ENCODE measurements at places on chromosomes 3 and 15.

DNA sequence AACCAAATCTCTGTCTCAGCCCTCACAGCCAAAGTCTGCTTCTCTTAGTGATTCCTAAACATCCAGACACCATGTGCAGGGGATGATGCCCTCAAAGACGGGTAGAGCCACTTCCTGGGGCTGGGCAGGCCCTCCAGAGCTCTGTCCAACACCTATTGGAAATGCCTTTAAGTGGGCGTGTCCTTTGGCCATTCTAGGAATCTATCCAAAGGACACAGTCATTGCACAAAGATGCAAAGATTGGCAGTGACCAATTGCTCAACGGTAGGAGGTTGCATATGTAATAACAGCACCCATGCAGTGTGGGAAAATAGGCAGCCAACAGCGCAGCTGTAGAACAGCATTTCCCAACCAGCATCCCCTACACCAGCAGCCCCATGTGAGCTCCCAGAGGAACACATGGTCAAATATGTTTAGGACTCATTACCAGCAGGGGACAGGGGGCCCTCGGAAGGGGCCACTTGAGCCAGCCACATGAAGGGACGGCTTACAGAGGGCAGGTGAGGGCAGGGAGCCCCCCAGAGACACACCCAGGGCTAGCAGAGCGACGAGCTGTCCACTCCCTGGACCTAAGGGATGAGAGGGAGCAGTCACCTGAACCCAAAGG, 142.8 kb upstream of the IQSEC1 start:
- DNase-seq, result peak; percentile 38

- no peak for DNase-seq
Measured at GRCh38 chr3:59380146-59380545, 330.3 kb upstream of the CFAP20DC start.

DNA sequence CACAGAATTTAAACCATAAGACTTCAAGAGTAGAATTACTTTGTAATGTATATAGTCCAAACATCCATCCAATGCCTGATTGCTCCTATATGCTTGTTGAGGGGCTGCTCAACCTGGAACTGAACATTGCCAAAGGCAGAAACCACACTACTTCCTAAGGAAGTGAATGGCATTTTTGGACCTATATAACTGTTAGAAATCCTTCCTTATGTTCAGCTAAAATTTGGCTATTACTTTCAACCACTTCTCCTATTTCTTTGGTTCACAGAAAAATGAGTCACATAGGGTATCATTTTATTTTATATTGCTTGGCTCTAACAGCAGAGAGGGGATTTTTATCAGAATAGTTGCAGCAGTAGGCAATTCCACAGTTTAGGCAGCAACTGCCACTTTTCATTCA, 342.1 kb downstream of the SLC9A9 start:
- DNase-seq, result no peak

GRCh38 chr15:83904107-83905040, 250.5 kb downstream of the ADAMTSL3 start:
- peak; percentile 85 for DNase-seq

DNA sequence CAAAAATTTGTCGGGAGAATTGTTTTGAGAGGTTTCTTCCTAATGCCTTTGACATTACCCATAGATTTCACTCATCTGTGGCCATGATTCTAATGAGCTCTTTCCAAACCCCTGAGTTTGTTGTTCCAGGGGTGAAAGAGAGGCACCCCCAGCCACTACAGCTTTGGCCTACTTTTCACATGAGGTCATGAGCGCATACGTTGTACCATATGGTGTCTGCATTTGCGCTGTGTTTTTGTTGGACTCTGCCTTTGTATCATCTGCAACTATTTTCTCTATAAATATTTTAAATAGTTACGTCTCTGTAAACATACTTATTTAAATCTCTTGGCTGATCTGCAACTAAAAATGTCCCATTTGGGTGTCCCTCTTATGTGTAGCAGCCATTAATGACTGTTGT, 107.9 kb downstream of the LRTM1 start:
- peak; percentile 89 for DNase-seq

GRCh38 chr15:77097921-77098320, 27.0 kb upstream of the TSPAN3 start:
- no peak for DNase-seq

- DNase-seq, result no peak
Measured at GRCh38 chr15:83919978-83920510, 266.1 kb downstream of the ADAMTSL3 start.

DNA sequence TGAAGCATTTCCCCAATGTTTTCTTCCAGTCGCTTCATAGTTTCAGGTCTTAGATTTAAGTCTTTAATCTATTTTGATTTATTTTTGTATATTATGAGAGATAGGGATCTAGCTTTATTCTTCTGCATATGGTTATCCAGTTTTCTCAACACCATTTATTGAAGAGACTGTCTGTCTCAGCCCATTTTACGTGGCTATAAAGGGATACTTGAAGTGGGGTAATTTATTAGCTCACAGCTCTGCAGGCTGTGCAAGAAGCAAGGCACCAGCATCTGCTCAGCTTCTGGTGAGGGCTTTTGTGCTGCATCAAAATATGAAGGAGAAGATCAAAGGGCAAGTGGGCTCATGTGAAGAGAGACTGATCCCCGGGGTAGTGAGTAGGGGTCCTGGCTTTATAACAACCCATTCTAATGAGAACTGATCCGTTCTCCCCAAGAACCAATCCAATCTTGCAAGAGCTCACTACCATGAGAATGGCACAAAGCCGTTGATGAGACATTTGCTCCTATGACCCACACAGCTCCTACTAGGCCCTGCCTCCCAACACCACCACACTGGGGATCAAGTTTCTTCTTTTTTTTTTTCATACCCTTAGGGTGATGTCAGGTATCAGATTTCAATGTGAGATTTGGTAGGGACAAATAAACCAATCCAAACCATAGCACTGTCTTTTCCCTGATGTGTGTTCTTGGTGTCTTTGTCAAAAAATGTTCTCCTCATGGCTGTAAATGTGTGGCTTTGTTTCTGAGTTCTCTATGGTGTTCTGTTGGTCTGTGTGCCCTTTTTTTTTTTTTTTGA, 63.2 kb downstream of the IQGAP1 start:
- peak; percentile 67 for DNase-seq

DNA sequence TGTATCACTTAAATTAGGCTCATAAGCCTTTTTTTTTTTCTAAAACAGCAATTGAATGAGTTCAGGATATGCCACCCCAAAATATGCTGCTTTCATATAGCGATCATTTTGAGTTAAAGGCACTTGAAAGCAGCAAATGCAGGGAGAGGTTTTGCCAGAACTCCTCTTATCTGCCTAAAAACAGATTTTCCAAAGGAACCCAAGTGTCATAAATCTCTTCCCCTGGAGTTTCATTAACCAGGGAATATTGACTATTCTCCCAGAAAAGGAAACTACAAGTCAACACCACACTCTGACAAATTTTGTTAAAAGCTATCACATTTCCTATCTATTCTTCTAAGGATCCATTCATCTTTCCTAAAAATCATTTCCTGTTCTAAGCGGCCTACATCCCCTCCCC, 11.3 kb downstream of the DNAAF4 start:
- DNase-seq, result no peak

DNA sequence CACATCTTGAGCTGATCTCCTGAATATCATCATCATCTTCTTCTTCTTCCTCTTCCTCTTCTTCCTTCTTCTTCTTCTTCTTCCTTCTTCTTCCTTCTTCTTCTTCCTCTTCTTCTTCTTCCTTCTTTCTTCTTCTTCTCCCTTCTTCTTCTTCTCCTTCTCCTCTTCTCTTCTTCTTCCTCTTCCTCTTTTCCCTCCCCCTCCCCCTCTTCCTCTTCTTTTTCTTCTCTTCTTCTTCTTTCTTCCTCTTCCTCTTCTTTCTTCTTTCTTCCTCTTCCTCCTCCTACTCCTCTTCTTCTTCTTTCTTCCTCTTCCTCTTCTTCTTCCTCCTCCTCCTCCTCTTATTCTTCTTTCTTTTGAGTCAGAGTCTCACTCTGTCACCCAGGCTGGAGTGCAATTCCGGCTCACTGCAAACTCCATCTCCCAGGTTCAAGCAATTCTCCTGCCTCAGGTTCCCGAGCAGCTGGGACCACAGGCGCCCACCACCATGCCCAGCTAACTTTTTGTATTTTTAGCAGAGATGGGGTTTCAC, 197.9 kb upstream of the NANOGP8 start:
- DNase-seq, result no peak

GRCh38 chr15:50235794-50236193, 29.7 kb downstream of the HDC start:
- peak; percentile 23 for DNase-seq

DNA sequence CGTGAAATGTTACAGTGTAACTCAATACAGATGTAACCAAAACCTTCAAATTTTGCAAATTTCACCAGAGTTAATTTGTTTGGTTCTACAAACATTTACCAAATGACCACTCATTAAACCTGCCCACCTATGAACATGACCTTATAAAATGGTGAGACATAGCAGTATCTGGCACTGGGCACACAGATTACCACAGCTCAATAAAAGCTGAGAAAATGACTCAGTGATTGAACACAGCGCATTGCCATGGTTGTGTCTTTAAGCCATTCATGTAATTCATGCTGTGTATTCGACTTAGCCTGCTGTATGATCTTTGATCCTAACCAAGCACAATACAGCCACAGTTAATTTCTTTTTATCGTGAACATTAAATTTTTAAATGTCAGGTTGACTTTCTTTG, 11.3 kb downstream of the PPARG start:
- no peak for DNase-seq

GRCh38 chr3:104907507-104907906, 459.2 kb upstream of the ALCAM start:
- peak; percentile 89 for DNase-seq

DNA sequence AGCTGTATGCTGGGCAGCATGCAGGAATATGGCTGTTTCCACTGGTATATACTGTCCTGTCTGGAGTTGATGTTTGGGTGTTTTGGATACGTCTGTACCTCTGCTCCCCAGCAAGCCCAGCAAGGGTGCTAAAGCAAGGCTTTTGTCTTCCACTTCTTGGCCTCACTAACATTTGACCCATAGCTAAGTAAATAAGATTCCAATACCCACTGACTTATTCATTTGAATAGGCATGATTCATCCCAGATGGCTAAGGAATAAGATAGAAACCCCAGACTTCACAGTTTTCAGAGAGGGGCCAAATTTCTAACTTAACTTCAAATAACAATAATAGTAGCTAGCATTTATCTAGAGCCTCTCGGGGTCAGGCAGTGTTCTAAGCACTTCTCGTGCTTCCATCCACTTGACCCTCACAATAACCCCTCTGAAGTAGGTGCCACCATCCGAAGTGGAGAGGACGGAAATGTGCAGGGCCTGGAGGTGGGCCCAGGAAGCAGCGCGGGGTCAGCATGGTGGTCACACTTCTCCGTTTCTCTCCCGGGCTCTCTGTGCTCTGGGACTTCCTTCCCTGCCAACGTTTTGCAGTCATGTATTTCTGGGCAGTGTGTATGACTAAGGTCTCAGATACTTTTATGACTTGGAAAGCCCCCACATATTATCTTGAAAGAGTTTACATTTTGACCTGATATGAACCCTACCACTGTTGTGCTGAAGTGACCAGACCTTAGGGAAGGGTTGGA, 39.3 kb downstream of the LRRK1 start:
- peak; percentile 44 for DNase-seq

GRCh38 chr15:23860290-23861245, 173.5 kb upstream of the NDN start:
- no peak for DNase-seq

DNA sequence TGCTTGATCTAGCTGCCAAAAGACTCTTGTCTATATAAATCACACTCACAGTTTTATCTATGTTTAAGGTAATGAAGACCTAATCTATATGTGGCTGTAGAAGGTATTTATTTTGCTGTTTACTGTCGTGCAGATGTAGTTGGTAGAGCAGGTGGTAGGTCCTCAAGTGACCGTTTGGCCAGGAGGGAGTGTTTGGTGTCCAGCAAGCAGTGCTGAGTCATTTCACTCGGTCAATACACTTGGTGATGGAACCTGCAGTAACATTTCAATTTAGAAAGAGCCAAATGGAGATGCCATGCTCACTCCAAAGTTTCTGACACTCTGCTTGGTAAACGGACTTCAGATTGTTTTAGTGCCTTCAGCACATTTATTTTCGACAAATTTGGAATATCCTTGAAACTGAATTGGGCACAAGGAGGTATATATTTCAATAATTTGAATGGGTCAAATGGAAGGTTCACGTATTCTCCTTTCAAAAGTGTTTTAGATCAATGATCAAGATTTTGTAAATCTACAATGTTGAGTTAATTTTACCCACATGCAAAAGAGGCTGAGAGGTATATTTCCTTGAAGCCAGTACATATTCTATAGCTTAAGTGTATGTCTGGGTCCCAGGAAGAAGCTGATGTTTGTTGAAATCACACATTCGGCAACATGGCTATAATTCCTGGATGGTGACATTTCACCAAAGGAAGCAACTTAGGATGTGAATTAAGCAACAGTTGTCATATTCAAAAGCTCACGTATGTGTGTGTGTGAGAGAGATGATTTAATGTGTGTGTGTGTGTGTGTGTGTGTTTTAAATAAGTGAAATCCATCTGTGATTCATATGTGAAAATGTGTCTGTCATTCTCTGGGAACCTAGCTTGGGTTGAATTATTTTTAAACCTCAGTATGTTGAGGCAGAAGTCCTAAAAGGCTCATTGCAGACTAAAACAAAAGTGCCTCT, 7.7 kb upstream of the CX3CR1 start:
- DNase-seq, result peak; percentile 18

GRCh38 chr3:53159156-53160060, 1.6 kb upstream of the PRKCD start:
- DNase-seq, result no peak

GRCh38 chr15:44427756-44428724, 611 bp downstream of the CTDSPL2 start:
- DNase-seq, result no peak

DNA sequence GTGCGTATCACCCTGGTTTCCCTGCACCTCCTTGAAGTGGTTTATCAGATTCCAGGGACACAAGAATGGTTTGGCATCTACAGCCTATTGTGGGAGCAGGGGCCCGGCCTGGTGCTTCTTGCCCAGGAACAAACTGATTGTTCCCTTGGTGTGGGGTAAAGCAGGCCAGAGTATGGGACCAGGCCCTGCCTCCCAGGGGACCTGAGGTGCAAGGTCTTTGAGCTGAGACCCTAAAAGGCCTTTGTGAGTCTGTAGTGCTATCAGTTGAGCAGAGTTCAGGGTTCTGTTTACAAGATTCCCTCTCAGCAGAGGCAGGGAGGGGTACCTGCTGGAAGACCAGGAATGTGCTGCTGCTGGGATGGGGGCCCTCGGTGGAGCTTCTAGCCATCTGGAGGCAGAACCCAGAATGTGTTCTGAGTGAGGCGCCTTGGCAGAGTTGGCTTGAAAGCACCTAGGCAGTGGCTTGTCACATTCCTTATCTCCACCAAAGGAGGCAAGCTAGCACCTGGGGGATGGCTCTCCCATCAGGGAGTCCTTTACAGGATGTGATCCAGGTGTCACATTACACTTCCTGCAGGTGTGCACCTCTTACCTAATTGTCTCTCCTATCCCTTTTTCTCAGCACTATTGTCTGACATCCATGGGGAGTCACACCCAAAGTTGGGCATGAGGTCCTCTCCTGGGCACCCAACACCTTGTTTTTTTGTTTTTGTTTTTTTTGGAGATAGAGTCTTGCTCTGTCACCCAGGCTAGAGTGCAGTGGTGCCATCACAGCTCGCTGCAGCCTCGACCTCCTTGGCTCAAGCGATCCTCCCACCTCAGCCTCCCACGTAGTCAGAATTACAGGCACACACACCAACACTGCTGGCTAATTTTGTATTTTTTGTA, 13.1 kb downstream of the FLNB start:
- no peak for DNase-seq

GRCh38 chr3:195147649-195148080, 123.3 kb downstream of the XXYLT1 start:
- peak; percentile 17 for DNase-seq

All from fibroblast of skin of scalp (primary cell).